ENCODE measurements at places on chromosomes 6 and 20. TPM values are rescaled to one million over a fixed set of nuclear protein-coding genes. Genes with fewer than 3 reads are reported as not detected.
A peak's percentile ranks its signal among the peaks of the same experiment; 100 is the strongest.

Gene RNF39
- polyA plus RNA-seq: 2.2 TPM

Gene ECHDC1
- polyA plus RNA-seq: 61.4 TPM

Gene FERMT1
- polyA plus RNA-seq: 3.4 TPM

Gene MLN
- 0.86 TPM for polyA plus RNA-seq

Gene PTK7
- 159 TPM for polyA plus RNA-seq

Gene FAM135A
- polyA plus RNA-seq: 17.2 TPM

Gene CAGE1
- not detected for polyA plus RNA-seq

DNA sequence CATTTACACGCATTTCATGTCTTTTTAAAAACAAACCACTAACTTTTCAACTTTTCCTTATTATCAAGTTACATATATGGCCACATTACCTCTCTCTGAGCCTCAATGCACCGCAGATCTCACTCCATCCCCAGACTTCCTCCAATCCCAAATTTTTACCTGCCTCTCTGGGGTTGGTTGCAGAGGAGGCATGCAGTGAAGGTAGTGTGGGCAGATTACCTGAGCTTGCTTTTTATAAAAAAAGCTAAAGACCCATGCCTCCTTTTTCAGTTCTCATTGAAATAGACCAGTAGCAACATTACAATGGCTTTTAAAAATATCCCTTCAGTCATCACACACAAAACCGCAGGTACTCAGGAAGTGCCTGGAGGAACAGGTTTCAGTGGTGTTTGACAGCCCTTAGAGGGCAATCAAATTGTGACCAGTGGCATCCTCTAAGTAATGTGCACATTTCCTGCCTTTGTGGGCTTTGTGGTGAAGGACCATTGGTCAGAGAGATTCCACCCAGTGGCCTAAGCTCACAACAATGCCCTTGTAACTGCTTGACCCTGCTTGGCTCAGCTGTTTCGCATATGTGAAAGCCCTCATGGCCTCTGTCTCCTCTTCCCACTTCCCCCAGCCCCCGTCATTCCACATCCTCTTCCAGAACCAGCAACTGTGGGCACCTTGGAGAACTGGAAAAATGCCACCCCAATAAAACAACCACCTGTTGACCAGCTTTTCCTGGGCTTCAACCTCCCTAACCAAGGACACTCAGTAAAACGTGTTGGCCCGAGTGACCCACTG is 30.2 kb upstream of the IL17A start:
- DNase-seq: no peak

- no peak for DNase-seq
These were observed 57.4 kb downstream of the PRL start for GRCh38 chr6:22239261-22239921.

- DNase-seq: peak; percentile 16
These were observed 169.4 kb downstream of the SYNDIG1 start for GRCh38 chr20:24638591-24639548.

- DNase-seq: no peak
These were observed 9.0 kb downstream of the MOXD1 start for GRCh38 chr6:132392270-132392646.

GRCh38 chr6:160005861-160006540 is 37.1 kb downstream of the IGF2R start:
- no peak for DNase-seq

GRCh38 chr6:7975764-7976146 is 65.2 kb upstream of the TXNDC5 start:
- peak; percentile 22 for DNase-seq

DNA sequence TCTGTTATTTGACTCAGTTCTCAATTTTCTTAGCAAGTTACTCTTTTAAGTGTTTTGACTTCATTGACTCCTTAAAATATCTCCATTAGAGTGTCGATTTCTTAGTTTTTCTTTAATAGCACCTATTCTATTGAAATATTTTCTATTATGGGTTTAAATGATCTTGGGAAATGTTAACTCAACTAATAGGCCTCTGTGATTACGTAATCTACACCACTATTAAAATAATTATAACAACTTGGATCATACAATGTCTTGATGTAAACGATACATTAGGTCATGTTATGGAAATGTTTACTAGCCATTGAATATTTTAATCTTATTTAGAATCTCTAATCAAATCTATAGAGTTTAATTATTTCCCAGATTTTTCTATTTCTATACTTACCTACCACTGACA is 550.0 kb downstream of the EYS start:
- DNase-seq: no peak

DNA sequence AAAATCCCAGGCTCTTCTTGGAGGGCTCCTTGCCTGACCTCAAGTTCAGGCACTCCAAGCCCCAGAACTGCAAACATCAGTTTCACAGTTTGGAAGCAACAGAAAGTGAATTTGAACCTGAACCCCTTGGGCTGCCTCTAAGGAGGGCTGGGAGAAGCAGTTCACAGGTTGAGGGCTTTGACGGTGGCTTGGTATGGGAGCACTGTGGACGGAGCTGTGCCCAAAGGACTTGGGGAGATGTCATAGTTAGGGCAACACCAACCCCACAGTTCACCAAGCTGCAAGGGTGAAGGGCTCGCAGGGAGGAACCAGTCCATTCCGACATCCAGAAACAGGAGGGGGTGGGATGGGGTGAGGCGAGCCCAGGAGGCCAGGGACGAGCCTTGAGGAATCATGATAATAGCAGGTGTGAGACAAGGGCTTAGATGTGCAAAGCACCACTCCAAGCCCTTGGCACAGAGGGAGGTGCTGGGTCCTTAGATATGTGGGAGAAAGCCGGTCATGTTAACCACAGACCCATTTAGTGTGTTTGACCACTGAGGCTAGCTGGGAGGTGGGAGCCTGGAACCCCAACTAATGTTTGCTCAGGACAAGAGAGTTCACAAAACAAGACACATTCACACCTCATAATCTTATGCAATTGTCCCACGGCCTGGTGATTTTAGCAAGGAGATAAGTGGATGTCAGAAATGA is 4.3 kb downstream of the CEBPB start:
- DNase-seq: no peak

- peak; percentile 12 for DNase-seq
These were observed 48.2 kb downstream of the STX7 start for GRCh38 chr6:132464538-132465256.

- DNase-seq: peak; percentile 34
These were observed 4.4 kb downstream of the NCOA5 start for GRCh38 chr20:46085179-46085851.

GRCh38 chr6:113356139-113356538 is 501.0 kb upstream of the MARCKS start:
- DNase-seq: peak; percentile 61

DNA sequence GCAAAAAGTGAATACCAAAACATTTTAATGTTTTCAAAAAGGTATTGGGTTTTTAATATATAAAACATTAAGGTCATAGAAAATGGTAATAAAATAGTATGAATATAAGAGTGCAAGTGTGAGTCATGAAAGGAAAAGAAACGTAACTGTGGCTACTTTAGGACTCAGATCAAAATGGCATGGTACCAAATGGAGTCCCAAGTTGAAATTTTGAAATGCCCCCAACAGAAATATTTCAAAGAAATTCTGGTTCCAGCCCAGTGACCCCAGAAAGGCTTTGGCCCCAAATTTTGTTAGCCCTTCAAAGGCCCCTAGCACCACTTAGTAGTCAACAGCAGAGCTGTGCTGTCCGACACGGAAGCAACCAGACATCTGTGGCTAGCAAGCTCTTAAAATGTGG is 6.0 kb downstream of the COL12A1 start:
- DNase-seq: no peak

DNA sequence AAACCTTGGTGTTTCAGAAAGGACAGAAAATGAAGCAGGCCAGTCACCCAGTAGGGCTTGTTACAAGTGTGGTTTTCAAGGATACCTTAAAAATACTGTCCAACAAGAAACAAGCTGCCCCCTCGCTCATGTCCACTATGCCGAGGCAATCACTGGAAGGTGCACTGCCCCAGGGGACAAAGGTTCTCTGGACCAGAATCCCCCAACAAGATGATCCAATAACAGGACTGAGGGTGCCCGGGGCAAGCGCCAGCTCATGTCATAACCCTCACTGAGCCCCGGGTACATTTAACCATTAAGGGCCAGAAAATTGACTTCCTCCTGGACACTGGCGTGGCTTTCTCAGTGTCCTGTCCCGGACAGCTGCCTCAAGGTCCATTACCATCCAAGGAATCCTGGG is 6.6 kb upstream of the NT5DC1 start:
- DNase-seq: no peak

DNA sequence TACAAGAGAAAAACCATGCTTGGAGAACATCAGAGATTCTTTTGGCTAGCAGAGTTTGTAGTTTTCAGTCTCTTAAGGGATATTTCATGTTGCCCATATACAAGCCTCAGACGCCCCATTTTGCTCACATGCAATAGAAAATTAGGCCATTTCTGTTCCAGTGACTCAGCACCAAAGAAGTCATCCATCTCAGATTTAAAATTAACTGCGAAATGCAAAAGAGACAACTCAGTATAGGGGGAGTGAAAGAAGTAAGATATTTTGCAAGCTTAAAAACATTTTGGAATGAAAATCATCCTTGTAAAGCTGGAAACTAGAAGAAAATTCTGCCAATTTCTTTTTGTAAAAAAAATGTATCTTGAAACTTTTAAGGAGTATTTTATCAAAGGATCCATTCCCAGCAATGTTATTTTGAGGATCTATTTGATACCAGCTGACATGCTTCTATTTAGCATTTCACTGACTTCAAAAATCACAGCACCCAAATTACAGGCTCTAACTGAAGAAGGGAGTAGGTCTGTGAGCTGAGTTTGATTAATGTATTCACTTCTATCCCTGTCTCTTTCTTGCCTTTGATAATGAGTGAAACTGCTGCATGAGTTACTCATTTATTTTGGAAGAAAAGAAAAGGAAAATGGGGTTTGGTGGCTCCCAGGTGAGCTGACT is 223.7 kb upstream of the SULF2 start:
- DNase-seq: no peak

DNA sequence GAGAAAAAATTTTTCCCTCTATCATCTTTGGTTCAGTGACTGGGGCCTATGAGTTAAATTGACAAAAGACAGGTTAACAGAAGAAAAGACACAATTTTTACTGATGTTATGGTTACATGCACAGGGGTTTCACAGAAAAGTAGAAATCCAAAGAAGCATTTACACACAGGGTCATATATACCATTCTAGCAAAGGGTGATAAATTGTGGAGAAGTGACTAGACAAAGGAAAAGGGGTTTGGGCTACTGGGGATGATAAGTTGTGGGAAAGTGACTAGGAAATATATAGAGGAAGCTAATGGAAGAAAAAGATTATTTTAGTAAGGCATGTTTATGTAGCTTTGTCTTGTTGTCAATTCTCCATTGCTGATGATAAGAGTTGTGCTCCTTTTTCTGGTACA is 276.7 kb upstream of the JARID2 start:
- DNase-seq: no peak

DNA sequence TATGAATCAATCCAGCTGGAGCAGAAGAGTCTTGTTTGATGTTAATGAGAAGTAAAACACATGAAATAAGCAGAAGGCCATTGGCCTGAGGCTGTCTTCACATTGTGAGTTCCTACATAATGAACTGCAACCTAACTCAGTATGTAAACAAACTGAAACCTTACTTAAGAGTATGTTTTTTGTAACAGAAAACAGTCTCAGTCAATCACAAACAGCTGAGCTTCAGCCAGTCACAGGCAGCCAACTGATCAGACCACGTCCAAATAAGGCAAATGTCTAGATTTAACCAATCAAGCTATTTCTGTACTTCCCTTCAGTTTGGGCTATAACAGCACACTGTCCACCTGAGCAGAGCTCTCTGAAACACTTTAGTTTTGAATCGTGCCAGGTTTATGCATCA is 234.7 kb downstream of the TRDN start:
- DNase-seq: no peak

GRCh38 chr6:43274916-43275597 is 23.0 kb upstream of the SLC22A7 start:
- DNase-seq: peak; percentile 86

DNA sequence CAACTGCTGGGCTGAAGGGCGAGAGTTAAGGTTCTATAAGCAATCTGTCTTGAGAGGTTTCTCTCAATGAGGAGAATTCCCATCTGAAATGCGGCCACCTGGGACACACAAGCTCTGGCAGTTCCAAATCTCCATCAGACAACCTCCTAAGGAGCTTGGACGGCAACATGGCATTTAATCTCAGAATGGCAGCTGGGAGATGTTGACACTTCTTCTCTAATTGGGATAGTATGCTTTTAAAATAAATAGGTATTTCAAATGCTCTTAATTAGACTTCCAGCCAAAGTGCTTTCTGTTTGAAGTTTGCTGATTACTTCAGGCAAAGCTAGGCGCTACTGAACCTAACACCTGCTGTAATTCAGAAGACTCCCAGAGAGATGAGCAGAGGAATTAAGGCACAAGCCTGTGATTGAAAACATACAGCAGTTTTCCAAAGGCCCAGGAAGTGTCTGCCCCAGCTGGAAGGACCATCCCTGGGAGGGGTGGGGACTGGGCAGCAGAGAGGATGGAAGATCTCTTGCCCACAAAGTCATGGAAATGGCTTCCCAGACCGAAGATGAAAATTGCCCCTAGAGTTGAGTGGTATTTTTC is 59.1 kb upstream of the KCNK16 start:
- DNase-seq: no peak

DNA sequence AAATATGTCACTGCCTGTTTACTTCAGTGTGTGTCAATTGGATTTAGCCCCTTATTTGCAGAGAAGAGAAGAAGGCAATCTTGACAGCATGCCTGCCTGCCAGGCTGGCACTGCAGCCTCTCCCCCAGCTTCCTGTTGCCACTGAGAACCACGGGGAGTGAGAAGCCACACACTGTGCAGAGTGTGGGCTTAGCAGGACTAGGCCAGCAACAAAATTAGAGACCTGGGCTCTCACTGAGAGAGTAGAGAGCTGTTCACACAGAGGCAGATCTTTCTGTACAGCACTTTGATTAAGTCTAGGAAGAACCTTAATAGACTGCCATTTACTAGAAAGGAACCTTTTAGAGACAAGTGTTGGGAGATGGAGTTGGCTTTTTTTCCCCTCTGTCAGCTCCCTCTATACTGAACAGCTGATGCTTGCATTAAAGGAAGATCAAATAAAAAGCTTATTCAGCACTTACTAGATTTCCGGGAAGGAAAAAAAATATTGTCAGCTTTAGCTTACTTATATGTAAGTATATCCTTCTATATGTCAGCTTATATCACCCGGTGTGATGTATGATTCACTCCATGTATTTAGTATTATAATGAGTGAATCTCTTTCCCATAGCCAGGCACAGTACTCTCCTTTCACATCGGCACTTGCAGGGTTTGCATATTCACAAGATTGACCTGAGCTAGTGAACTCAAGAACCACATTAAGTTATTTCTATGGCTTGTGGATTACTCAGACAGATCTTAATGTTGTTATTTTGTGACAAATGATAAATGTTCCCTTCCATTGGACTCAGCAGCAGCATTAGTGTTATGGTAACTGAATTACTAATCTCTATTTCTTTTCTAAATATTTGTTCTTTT is 851.0 kb upstream of the EPHA7 start:
- DNase-seq: no peak
